ENCODE measurements at places on chromosomes 2 and 18. TPM values are rescaled to one million over a fixed set of nuclear protein-coding genes. Genes with fewer than 3 reads are reported as not detected.

GRCh38 chr2:201109186-201109585 lies 6.8 kb upstream of the CFLAR start:
- no peak for DNase-seq

DNA sequence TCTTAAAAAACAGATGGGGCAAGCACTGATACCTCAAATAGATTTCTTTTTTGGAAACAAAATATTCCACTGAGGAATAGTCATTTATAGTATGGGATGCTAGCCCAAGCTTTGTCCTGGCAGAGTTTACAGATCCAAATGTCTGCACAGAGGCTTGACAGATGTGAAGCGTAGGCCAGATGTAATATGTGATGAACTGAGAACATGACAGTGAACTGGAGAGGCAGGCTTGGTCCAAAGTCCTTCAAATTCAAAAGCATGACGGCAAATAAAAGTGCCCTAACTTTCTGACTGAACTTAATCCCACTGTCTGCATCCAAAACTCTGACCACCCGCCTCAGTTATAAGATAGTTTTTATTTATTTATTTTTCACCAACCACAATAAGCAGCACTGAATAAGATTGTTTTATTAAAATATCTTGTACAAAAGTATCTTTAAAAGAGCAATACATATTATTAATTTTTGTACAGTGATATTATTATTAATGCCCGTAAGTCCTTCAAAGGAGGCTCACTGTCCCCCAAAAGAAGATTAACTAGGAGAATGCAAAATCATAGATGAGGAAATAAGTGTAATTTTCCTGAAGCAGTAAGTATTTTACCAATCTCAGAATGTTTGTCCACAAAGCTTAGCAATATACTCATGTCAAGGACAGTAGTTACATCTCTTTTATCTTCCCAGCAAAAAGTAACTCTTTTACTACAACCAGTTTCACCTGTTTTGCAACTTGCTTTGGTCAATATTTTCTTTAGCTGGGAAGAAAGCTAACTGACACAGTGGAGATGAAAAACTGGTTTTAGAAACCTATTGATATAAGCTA lies 10.7 kb upstream of the SPOPL start:
- DNase-seq, result no peak

- no peak for DNase-seq
These were observed 142.0 kb upstream of the APCDD1 start for GRCh38 chr18:10312326-10313015.

DNA sequence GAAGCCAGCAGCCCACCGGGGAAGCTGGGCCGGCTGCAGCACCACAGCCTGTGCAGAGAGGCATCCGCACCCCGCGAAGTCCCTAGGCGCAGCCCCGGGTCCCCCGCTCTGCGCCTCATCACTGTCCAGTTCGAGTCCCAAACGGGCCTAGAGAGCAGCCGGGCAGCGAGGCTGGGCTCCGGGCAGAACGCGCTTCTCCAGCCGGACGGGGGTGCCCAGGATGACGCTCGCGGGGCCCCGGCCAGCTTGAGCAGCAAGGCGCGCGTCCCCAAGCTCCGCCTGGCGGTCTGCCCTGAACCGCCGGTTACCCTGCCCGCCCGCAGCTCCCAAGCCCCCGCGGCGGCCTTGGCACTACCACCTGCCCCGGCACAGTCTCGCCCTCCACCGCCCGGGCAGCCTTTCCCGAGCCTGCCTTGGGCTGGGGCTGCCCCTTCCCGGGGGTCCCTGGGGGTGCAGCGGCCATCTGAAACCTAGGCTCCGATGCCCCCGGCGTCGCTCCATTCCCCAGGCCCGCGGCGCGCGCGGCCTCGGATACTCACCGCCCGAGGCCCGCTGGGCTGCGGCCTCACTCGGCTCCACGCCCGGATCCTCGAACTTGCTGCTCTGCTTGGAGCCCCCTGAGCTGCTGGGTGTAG lies 591 bp downstream of the SLC16A14 start:
- DNase-seq, result peak; percentile 50

- no peak for DNase-seq
These were observed 114.9 kb downstream of the GLI2 start for GRCh38 chr2:120850551-120850950.

- DNase-seq, result no peak
These were observed 6.5 kb downstream of the RPIA start for GRCh38 chr2:88698027-88698413.

- no peak for DNase-seq
These were observed 43.1 kb upstream of the PTH2R start for GRCh38 chr2:208363485-208363884.

- DNase-seq, result peak; percentile 32
These were observed 33.6 kb upstream of the PTMA start for GRCh38 chr2:231674587-231675338.

DNA sequence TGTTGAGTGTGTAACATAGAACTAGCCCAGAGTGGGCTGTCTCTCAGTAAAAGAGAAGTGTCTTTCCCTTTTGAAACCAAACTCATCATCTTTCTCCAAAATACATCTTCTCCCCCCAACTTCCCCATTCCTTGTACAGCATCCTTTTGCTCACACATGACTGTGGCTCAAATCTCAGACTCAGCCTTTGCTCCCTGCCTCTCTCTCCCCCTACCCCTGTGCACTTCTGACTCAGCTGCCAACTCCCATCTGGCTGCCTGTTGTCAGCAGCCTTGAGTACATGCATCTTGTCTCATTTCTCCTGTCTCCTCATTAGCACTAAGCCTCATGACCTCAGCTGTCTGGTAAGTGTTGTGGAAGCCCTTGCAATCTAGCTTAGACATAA lies 18.1 kb upstream of the MGAT4A start:
- no peak for DNase-seq

GRCh38 chr18:35572644-35573043 lies 8.9 kb upstream of the GALNT1 start:
- no peak for DNase-seq

DNA sequence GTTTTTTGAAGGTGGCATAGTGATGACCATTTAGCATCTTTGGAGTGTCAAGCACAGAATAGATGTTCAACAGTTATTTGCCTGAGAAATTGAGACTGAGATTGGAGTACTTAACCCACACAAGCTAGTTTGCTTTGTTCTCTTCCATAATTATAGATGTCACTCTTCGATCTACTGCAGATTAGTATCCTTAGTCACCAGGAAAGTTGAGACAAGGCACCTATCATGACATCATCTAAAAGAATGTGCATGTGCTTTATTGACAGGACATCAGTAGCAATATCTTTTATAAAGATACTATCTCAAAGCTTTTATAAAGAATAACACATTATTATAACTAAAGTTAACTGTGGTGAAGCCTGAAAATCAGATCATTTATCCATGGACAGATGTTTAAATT lies 6.4 kb downstream of the VRK2 start:
- DNase-seq, result no peak

DNA sequence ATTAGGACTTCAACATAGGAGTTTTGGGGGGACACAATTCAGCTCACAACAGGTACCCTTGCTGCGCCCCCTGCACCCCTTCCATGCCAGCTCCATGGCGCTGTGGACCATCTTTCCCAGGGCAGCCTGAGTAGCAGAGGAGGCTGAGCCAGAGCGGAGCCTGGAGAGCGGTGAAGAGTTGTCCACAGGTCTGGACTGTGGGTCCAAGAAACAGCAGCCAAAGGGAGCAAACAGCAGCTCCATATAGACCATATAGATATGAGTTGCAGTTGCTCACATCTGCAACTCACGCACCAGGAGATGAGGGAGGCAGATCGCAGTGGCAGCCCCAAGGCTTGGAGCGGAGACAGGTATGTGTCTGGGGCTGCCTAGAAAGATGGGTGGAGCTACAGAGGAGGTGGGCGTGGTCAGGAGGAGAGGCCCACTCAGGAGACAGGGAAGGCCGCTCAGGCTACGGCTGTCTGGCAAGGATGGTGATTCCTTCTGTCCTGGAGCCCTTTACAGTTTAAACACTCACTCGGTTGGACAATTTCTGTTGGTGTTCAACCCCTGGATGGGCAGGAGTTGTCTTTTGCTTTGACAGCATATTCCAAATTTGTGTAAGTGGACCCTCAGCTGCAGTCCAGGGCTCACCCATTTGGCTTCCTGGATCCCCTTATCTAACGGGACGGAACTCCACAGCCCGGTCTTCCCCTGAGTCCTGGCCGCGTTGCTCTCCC lies 155.1 kb downstream of the LPIN1 start:
- DNase-seq, result no peak

DNA sequence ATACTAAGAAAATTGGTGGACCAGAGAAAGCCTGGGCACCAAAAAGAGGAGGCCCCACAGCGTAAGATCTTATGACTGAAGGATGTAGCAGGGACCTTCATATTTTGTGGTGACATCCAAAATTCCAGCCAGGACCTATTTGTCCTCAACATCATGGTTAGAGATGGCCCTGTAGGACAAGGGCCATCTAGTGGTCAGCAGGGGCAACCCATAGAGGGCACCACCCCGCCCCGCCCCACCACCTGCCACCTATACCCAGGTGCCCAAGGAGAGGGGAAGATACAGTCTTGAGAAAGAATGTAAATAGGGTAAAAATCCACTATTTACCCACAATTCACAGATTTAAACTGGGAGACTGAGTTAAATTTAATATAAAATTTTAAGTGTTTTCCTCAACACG lies 59.6 kb upstream of the TMEM163 start:
- DNase-seq, result no peak

- peak; percentile 2 for DNase-seq
These were observed 135.1 kb downstream of the SOCS6 start for GRCh38 chr18:70423988-70424387.

DNA sequence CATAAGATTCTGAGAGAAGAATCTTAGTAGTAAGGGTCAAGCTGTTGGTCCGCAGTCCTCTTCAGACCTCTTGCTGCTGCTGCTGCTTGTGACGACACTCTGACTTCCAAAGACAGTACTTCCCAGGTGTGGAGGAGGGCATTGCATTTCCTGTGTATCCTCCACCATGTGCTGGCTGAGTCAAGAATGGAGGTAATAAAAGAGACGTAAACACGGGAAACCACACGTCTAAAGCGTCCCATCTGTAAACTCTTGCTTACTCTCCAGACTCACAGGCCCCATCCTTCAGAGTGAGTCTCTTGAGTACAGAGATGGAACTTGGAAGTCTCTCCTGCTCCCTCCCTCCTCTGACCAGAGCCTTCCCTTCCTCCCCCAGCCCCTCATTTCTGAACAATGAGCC lies 25.6 kb downstream of the KLHL29 start:
- DNase-seq, result no peak

DNA sequence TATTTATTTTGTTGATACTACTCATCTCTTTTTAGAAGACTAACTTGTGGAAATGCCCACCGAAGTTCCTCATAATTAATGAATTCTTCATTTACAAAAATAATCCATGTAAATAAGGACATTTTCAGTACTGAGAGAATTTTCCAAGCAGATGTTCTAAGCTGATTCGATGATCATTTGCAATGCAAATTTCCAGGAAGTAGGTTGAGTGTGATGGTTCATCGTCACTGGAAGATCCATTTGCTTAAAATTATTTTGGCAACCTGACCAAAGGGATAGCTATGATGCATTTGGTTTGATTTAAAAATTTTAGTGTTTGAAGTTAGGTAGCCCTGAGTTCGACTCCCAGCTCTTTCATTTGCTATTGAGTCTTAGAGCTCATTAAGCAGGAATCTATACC lies 257.3 kb upstream of the RASGRP3 start:
- no peak for DNase-seq

GRCh38 chr2:69012310-69013141 lies 453 bp upstream of the ANTXR1 start:
- peak; percentile 51 for DNase-seq

DNA sequence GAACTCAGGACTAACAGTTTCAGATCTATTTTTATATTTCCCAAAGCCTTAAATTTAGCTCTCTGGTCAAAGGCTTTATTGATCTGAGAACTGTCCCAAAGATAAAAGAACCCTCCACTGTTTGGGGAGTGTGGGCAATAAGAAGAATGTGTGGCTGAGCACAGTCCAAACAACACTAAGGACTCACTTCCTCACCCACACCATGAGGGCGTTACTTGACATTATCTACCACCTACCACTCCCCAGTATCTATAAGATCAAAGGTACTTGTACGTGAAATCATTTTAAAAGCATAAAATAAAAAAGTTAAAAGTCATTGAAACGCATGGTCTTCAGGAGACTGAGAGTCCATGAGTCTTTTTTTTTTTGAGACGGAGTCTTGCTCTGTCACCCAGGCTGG lies 54.6 kb upstream of the NFU1 start:
- DNase-seq, result no peak

GRCh38 chr2:203659331-203660049 lies 46.9 kb upstream of the CD28 start:
- DNase-seq, result no peak

GRCh38 chr2:109675666-109676345 lies 61.6 kb downstream of the SOWAHC start:
- no peak for DNase-seq

GRCh38 chr2:187003611-187004010 lies 154.6 kb upstream of the ZSWIM2 start:
- no peak for DNase-seq

- DNase-seq, result no peak
These were observed 1495.8 kb upstream of the TMEFF2 start for GRCh38 chr2:193690572-193690971.

DNA sequence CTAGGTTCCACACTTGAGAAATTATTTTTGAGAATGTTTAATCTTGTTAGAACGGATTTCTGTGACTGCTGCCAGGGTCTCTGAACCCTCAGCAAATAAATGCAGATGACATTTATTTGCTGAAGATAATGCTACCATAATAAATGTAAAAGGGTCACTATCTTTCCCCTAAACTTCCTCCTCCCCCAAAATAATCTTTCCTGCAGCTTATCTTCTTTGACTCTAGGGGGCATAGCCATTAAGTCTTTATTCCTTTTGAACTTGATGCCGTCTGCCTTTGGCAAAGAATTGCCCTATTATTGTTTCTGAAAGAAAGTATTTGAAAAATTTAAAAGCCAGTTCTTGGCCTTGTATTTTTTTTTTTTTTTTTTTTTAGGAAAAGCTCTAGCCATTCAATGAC lies 63.6 kb upstream of the ACSL3 start:
- no peak for DNase-seq

- DNase-seq, result no peak
These were observed 150.8 kb downstream of the PTRHD1 start for GRCh38 chr2:24642351-24642750.

EFR3B gene
- total RNA-seq, result 47.1 TPM

ANKRD29 gene
- total RNA-seq, result 1.2 TPM

UGT1A9 gene
- total RNA-seq, result not detected

LGALSL gene
- total RNA-seq, result 53.7 TPM

POTEI gene
- not detected for total RNA-seq

CRYBA2 gene
- total RNA-seq, result not detected

TMEFF2 gene
- 50.4 TPM for total RNA-seq

TRABD2A gene
- total RNA-seq, result 1.1 TPM

RSAD2 gene
- 6.9 TPM for total RNA-seq

INHA gene
- total RNA-seq, result not detected

DAW1 gene
- 1.1 TPM for total RNA-seq

CXCR2 gene
- 2.3 TPM for total RNA-seq

ERCC3 gene
- total RNA-seq, result 43.0 TPM

NGEF gene
- total RNA-seq, result 22.8 TPM

SNED1 gene
- 3.3 TPM for total RNA-seq

RGPD3 gene
- 0.94 TPM for total RNA-seq
